ENCODE measurements at places on chromosomes 1 and 21.

DNA sequence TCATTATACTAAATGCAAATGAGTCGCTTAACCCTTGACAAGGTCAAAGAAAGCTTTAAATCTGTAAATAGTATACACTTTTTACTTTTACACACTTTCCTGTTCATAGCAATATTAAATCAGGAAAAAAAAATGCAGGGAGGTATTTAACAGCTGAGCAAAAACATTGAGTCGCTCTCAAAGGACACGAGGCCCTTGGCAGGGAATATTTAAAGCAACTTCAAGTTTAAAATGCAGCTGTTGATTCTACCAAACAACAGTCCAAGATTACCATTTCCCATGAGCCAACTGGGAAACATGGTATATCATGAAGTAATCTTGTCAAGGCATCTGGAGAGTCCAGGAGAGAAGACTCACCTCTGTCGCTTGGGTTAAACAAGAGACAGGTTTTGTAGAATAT is 62.7 kb downstream of the CAPN2 start:
- peak; percentile 48 for DNase-seq

DNA sequence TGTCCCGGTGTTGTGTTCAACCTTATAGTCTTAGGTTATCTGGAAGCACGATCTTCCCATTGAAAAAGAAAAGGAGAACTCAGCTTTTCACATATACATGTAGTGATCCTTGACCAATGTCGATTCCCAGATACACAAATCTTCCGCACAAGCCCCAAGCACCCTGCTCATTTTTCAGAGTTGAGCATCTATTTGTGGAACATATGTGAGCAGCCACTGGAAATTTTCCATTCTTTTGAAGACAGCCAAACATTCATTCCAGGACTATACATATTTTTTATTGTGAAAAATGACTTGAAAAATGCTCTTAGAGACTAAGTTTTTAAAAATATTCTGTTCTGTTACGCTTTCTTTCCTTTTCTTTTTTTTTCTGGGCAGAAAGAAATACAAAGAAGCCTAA is 371.9 kb downstream of the RGS7 start:
- DNase-seq: no peak

DNA sequence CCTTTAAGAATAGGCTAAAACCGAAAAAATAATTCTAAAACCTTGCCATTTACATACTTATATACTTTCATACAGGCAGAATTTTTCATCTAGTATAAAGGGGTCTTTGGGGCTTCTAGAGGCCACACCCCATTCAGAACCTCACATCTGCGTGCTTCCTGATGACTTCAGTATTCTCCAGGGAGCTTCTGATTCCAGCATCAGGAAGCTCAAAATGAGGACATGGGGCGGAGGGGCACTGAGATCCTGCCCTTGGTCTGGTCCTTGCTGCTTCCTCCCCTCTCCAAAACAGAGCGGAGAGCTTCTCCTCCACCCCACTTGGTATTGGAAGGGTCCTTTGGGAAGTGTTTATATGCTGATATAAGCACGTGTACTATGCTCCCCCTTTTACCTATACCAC is 13.8 kb downstream of the PAX7 start:
- DNase-seq: no peak

DNA sequence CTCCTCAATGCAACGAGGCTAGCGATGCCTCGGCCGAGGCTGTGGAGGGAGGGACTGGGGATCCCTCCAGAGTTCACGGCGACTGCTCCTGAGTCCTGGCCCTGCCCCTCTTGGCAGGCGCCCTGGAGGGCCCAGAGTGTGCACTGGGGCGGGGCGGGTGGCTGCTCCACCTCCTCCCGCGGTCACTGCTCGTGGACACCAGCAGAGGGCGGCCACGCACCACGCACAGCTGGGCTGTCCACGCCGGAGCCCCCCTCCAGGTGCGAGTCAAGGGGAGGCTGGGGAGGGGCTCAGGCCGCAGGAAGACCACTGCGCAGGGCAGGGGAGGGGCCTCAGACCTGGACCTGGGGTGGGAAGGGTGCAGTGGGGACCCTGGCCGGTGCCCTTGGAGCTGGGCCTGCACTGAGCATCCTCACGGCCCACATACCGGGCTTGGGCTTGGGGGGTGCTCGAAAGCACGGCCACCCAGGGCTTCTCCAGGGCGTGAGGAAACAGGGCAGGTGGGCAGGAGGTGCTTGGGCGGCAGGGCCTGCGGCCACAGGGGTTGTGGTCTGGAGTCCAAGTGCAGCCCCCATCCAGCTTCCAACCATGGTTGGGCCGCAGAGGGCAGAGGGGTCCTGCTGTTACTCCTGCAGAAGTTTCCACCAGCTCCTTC is 20.6 kb upstream of the TTC34 start:
- peak; percentile 6 for DNase-seq

- DNase-seq: no peak
These were observed 797 bp upstream of the USP1 start for GRCh38 chr1:62436039-62436465.

DNA sequence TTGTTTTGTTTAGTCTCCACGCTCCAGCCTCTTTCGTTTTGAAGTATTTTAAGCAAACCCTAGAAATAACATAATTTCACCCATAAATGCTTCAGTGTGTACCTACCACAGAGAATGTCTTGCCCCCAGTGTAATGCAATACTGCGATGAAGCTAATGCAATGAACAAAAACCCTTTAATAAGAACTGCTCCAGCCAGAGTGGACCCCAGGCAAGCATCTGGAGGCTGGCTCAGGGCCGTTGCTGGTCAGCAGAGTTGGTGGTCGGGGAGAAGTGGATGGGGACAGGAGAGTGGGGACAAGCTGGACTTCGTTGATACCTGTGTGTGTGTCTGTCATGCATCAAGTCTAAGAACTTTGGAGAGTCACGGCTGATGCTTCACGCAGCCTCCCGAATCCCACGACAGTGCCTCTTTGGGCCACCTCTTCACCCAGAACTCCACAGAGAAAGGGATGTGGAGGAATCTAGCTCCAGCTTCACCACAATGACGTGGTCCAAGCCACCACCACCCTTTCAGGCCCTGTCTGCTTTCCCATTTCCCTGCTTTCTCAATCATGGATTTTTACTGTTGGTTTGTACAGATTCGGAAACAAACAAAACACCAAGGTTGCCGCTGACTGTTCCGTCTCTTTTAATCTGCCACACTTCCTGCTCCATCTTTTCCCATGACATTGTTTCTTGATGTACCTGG is 108.6 kb upstream of the ERRFI1 start:
- DNase-seq: no peak

DNA sequence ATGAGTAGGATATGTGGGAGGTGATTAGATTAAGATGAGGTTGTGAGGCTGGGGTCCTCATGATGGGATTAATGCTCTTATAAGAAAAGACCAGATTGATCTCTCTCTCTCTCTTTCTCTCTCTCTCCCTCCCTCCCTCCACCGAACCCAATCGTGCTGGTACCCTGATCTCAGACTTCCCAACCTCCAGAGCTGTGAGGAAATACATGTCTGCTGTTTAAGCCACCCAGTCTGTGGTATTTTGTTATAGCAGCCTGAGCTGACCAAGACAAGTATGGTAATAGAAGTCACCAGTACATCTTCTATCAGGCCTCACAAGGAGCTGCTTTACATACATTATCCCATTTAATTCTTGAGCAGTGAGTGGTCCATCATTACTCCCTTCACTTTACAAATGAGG is 149.8 kb downstream of the RUNX1 start:
- DNase-seq: no peak

DNA sequence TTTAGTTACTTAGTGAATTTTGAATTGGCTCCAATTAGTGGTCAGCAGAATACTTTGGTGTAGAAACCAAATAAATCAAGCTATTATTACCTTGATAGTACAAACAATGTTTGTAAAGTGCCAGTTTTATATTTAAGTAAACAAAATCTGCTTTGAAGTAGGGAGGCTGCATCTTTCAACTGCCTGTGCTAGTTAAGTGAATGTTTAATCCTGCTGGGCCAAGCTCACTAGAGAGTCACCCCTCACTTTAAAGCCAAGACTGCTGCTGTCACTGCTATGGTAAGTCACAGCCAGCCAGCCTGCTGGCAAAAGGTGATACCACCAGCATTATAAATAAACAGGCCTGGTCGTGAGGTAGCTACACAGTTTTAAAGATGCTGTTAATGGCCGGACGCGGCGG is 10.3 kb upstream of the CFAP126 start:
- DNase-seq: no peak

DNA sequence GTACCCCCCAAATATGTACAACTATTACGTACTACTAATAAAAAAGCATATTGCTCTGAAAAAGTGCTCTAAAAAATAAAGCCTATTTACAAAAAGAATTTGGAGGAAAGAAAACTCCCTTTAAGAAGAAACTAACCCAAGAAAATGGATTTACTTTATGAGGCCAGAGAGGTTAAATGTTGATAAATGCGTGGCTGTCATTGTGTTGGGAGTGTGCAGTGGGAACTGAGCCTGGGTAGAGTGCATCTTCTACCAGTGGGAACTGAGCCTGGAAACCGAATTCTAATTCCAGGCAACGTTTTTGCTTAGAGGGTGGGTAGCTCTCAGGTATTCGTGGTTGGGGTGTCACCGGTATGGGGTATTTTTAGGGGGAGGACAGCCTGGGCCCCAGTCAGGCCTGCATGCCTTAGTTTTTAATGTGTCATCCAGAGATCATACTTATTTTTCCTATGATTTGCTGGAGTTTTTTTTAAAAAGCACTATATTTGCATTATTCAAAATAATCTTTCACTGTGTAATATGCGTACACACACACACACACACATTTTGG is 24.1 kb upstream of the RNF187 start:
- DNase-seq: no peak

DNA sequence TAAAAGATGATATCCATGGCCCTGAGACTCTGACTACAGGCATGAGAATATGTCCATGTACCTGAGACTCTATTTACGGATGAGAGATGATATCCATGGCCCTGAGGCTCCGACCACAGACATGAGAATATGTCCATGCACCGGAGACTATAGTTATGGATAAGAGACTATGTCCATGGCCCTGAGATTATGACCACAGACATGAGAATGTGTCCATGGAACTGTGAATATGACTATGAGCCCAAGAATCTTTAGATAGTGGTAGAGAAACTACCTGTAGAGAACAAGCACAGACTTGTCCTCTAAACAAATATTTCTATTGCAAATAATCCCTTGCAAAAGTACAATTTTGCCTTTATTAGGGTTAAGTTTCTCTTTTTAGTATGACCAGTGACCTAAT is 263.2 kb downstream of the PCP4 start:
- DNase-seq: no peak

- DNase-seq: no peak
These were observed 234.0 kb downstream of the NPHP4 start for GRCh38 chr1:5758000-5758858.

DNA sequence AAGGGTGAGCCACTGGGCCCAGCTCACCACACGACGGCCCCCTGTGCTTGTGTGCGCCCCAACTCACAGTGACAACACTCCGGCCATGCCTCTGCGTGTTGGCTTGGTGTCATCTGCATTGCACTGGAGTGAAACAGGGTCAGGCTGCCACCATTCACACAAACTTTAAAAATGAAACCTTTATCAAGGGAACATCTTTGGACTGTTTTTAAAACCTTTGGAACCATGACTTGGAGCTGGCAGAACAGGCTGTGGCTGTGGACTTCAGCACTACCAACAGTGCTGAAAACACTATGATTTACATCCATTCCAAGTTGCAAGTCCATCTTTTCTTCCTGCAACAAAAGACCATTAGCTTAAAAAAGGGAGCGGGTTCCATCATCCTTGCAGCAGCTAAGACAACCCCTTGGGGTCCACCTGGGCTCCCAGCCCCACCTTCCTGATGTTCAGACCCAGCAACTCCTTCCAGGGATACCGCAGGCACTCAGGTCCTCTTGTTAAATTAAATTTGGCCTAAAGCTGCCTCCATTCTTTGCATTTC is 25.6 kb downstream of the POFUT2 start:
- no peak for DNase-seq

- no peak for DNase-seq
These were observed 1.3 kb upstream of the ZNF436 start for GRCh38 chr1:23370709-23371584.

DNA sequence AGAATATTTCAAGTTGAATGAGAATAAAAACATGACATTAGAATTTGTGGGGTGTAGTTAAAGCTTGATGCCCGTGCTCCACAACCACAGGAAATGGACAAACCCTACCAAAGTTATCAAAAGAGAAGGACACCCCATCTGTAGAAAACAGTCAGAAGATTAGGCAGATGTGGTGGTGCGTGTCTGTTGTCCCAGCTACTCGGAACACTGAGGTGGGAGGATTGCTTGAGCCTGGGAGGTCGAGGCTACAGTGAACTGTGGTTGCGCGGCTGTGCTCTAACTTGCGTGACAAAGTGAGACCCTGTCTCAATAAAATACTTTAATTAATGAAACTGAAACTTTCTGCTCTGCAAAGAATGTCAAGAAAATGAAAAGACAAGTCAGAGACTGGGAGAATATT is 1.5 kb upstream of the SPATC1L start:
- DNase-seq: no peak

DNA sequence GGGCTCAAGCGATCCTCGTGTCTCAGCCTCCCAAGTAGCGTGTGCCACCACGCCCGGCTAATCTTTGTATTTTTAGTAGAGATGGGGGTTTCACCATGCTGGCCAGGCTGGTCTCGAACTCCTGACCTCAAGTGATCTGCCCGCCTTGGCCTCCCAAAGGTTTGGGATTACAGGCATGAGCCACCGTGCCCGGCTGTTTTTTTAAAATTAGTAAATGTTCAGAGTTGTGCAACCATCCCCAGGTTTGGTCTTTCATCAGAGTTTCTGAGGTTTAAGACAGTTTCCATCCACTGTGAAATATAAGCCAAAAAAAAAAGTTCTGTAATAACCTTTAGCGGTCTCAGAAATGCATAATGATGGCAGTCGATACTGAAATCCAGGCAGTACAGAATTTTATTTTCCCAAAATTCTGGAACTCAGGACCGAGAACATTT is 550 bp upstream of the SYT11 start:
- no peak for DNase-seq

GRCh38 chr1:243179720-243180119 is 75.4 kb downstream of the CEP170 start:
- DNase-seq: no peak

- peak; percentile 29 for DNase-seq
These were observed 78.7 kb downstream of the PBX1 start for GRCh38 chr1:164637461-164638375.

GRCh38 chr1:116889380-116889779 is 20.3 kb upstream of the PTGFRN start:
- no peak for DNase-seq

DNA sequence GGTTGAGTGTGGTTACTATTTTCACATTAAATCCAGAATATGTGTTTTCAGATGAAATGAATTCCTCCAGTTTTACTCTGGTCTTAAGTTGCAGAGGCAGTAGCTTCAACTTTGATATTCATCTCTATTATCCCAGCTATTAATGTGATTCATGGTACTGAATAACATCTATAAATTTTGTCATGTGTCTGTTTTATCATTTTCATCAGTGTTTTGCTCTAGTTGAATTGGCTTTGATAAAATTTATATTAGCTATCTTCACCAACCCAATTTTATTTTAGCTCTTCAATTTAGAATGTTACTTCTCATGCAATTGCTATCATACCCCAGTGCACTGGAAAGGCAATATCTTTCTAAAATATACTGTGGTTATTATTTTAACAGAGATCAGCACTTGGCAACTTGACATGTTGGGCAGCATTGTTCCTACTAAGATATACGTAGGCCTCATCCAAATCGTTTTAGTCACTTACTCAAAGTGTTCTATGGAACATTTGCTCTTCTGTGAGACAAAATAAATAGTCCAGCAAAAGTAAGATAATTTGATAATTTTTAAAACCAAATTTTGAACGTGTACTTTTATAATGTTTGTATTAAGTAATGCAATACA is 184.3 kb downstream of the NCAM2 start:
- no peak for DNase-seq

GRCh38 chr1:75275631-75276030 is 141.4 kb downstream of the LHX8 start:
- no peak for DNase-seq
